Left ventricle myocardium superior (tissue), 1 donor: ENCODE measurements at places on chromosomes 4 and X. TPM values are rescaled to one million over a fixed set of nuclear protein-coding genes. Genes with fewer than 3 reads are reported as not detected.

MAPK10 gene
- total RNA-seq, result 3.2 TPM

LEF1 gene
- total RNA-seq, result 0.47 TPM

ZIC3 gene
- total RNA-seq, result not detected

CSAG2 gene
- total RNA-seq, result not detected

RASSF6 gene
- total RNA-seq, result not detected

MAGEC2 gene
- total RNA-seq, result not detected
